ENCODE measurements at places on chromosomes 4 and X.

GRCh38 chrX:107971636-107972035 is 10.5 kb downstream of the TEX13B start:
- DNase-seq: no peak

DNA sequence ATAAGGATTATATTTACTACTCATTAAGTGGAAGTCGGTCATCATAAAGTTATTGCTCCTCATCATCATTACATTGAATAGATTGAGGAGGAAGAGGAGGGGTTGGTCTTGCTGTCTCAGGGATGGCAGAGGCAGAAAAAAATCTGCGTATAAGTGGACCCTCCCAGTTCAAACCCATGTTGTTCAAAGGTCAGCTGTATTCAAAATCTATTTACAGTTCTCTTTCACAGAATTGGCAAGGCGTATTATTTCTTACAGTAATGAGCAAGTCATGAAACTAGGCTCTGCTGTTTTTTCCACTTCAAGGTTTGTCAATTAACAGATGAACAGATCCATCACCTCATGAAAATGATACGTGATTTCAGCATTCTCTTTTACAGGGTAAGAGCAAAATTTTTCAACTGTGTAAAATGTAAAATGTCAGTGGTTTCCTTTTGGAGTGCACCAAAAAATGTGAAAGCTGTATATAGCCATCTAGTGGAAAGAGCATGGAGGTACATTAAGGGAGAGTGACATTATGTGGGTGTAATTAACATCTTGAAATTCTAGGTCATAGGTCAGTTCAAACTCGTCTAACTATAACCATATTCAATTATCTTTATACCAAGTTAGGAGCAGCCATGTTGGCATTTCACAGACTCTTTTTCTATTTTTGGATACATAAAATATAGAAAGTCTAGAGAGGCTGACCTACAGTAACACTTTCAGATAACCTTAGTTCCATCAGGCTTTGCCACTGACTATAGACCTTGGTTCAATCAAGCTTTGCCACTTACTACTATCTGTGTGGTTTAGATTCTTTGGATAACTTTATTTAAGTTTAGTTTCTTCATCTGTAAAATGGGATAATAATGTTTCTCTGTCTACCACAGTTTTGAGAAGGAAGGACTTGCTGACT is 30.1 kb downstream of the NEIL3 start:
- peak; percentile 41 for DNase-seq

DNA sequence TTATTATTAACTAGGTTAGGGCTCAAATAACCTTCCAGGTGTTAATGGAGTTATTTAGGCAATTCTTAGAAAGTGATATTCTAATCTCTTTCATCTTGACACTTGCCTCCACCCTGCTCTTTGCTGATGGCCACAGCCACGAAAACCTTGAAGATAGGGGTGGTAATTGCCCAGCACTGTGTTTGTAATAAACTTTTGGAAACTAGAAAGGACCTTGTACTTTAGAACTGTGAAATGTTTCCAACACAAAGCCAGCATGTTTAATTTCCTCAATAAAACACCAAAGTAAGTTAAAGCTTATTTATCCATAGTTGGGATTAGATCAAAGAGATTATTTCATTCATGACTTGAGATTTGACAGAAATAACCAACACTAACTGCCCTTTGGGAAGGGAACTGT is 78.3 kb downstream of the MAOA start:
- DNase-seq: no peak

- peak; percentile 42 for DNase-seq
Measured at GRCh38 chrX:12372111-12372510, 233.8 kb downstream of the FRMPD4 start.

DNA sequence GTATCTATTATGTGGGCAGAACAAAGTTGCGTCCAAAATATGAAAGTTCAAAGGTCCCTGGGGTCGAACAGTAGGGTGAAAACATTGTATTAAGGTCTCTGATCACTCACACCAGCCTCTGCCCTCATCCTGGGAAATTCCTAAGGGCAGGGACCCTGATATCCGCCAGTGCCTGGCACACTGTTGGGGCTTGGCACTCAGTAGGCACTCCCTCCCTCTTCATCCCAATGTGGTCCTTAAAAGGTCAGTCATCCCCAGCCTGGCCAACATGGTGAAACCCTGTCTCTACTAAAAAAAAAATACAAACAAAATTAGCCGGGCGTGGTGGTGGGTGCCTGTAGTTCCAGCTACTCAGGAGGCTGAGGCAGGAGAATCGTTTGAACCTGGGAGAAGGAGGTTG is 6.3 kb downstream of the NDUFB11 start:
- no peak for DNase-seq

DNA sequence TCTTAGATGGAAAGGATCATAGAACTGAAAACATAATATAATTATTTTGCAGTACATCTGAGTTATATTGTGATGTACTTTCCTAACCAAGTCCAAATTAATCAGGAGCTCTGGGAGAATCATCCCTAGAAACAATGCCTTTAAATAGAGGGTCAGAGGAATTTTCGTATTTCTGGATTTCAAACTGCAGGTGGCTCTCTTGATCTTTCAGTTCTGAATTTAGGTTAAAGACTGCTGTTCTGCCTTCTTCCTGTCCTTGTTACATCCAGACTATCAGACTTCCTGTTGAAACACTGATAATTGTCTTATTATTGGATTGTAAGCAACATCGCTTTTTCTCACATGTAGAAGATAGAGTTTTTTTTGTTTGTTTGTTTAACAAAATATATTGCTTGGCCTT is 142.7 kb downstream of the RPA4 start:
- DNase-seq: no peak

DNA sequence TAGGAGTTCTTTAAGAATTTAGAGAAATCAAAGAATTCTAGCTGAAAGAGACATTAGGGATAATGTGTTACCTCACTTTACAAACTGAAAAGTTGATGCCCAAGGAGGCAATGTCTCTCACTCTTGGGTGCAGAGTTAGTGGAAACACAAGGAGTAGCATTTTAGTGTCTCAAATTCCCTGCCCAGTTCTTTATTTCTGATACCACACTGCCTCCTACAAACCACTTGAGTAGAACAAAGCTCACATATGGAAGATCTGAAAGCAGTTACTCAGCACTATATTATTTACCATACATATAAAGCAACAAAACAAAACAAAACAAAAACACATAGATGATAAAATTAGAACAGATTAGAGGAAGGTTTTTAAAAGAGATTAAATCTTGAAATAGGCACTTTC is 124.2 kb downstream of the REELD1 start:
- no peak for DNase-seq

DNA sequence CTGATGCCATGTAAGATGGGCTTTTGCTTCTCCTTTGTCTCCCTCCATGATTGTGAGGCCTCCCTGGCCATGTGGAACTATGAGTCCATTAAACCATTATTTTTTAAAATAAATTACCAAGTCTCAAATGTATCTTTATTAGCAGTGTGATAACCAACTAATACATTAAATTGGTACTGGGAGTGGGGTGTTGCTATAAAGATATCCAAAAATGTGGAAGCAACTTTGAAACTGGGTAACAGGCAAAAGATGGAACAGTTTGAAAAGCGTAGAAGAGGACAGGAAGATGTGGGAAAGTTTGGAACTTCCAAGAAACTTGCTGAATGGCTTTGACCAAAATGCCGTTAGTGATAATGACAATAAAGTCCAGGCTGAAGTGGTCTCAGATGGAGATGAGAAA is 526.7 kb downstream of the SH3BGRL start:
- no peak for DNase-seq

DNA sequence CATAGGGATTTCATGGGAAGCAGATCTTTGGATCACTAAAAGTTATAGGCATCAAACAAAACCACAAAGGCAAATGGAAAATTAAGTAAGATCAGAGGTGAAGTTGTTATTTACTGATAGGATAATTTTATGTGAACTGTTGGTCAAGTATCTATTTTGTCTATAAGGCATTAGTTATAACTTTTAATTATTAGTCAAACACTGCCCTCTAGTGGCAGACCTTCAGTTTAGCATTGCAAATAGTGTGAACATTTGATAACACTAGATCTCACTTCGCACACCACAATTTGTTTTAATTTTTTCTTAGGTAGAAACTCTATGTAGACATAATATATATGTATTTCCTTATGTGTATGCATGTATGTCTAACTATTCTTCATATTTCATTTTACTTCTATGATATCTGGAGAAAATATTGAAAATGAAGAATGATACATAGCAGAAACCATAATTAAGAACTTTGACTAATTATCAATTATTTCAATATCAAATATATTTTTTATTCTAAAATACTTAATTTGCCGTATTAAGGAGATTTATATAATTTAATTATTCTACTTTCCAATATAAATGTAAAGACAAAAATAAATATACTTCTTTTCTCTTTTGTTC is 214.5 kb upstream of the TACR3 start:
- DNase-seq: peak; percentile 9

DNA sequence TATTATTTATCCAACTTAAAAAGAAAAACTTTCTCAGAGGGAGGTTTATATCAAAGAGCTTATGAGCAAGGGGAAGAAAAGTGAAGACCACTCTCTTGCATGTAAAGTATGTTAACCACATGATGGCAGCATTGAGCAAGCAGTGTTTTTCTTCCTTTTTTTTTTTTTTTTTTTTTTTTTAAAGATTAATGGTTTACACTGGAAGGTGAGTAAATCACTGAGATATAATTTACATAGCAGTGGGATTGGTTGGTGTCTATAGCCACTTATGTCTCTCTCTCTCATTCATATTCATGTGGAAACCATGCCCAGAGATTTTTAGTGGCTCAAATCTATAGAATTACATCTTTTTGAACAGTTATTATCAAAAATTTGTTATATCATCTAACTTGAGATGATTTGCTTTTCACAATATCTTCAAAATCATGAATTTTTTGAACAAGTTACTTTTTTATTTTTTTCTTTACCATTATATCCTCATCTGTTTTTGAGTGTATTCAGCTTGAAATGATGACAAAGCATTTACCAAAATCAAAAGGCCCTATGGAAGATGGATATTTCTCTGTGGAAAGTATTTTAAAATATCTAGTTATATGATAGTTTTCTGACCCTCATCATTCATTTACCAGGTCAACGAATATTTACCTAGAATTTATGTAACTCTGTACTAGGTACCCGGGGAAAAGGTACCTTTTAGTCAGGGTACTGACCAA is 31.6 kb downstream of the MTHFD2L start:
- DNase-seq: peak; percentile 46

DNA sequence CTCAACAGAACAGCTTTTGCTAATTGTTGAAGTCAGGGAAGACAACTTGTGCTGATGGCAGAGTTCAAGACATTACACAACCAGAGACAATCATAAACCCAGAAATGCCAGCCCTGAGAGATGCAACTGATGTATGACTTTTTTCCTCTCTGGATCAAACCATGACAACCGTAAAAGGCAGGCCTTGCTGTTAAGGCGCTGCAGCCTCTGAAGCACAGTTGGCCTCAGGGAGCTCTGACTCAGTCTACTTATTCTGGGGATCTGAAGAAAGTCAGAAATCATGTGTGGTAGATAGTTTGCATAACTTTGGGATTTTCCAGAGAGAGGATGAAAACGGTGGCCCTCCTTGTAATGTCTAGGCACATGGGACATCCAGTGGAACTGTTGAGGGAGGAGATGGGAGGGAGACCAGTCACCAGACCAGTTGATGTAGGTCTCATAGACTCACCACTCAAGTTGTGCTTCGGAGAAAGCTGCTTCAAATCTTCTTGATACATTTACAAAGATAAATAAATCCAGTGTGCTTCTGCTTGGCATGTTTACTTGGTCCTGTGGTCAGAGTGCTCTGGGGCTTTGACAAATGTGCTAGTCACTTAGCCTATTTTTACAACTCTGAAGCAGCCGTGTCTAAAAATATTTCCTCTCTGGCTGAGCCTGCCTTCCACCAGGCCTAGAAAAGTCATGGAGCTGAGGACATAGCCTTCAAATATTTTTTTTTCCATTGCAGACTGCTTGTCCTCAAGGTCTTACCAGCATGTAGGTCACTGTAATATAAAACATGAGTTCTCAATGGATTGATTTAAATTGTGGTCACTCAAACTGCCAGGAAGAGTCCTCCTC is 7.5 kb downstream of the HADH start:
- no peak for DNase-seq

- no peak for DNase-seq
Measured at GRCh38 chr4:21554500-21554899, 394.1 kb downstream of the KCNIP4 start.

DNA sequence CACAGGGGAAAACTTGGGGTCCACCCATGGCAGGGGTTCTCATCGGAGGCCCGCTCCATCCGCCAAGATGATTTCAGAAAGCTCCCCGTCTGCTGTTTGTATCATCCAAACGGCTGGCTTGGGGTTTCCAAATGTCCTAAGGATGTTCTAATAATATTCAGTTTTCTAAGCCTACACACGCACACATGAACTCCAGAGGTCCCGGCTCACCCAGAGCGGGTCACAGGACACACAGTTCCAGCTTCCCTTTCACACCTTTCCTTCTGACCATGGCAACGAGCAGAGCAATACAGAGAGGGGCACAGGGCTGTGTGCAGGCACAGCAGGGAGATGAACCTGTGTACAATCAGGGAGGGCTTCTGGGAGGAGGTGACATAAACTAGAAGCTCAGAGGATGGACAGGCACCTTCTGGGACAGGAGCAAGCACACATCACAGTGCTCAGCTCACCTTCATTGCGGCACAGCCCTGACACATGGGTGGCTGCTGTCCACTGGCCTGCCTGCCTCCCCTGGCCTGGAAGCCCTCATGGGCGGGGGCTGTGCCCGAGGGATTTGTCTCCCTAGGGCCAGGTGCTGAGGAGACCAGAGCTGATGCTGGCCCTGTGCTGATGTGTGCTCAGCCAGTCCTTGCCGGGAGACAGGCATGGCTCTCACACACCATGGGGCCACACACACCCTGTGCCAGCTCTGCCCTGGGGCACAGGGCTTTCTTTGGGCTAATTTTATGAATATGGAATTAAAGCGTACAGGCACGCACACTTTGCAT is 44.8 kb downstream of the ABLIM2 start:
- DNase-seq: no peak

DNA sequence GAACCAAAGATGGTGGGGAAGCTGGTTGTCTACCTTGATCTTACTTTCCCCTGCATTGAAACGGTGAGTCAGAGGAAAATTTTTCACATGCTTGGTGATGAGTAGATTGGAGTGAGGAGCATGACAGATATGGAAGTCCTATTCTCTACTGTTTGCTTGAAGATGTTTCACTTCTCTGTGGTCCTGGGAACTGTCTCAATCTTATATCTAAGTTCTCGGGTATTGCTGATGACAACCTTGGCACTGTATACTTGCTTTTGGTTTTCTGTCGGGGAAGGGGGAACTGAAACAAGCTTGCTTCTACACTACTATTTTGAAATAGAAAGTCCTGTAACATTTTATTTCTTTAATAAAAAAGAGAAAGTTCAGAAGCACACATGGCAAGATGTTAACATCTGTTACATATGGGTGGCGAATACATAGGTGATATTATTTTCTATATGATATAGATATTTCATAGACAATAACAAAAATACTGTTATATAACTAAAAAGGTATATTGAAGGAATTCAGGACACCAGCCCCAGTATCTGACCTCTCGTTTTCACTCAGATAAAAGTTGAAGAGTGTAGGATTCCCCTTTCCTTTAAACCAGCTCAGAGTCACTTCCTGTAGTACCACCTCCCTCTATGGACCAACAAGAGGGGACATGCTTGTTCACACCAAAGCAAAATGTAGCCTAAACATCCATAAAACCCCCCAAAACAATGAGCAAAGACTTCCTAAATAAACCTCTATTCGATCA is 88.8 kb downstream of the FMR1NB start:
- no peak for DNase-seq

All from RWPE1 (cell line).